ENCODE measurements at places on chromosomes 11 and 22.

- peaks cover 19% of the 10 kb centered on the region for H3K4me1 ChIP-seq
- DNase-seq, result peak; percentile 91
- H3K36me3 ChIP-seq, result no peaks in the 10 kb centered on the region
- H3K27ac ChIP-seq, result peak overlapping the region; percentile 67
- H3K27me3 ChIP-seq, result no peaks in the 10 kb centered on the region
These were observed 19.7 kb upstream of the PDGFB start for GRCh38 chr22:39264349-39265038.

GRCh38 chr11:81421251-81421860 lies 1312.3 kb downstream of the FAM181B start:
- H3K27me3 ChIP-seq, result no peaks in the 10 kb centered on the region
- H3K4me1 ChIP-seq, result no peaks in the 10 kb centered on the region
- H3K36me3 ChIP-seq, result no peaks in the 10 kb centered on the region
- H3K27ac ChIP-seq, result no peak overlapping the region
- no peak for DNase-seq

DNA sequence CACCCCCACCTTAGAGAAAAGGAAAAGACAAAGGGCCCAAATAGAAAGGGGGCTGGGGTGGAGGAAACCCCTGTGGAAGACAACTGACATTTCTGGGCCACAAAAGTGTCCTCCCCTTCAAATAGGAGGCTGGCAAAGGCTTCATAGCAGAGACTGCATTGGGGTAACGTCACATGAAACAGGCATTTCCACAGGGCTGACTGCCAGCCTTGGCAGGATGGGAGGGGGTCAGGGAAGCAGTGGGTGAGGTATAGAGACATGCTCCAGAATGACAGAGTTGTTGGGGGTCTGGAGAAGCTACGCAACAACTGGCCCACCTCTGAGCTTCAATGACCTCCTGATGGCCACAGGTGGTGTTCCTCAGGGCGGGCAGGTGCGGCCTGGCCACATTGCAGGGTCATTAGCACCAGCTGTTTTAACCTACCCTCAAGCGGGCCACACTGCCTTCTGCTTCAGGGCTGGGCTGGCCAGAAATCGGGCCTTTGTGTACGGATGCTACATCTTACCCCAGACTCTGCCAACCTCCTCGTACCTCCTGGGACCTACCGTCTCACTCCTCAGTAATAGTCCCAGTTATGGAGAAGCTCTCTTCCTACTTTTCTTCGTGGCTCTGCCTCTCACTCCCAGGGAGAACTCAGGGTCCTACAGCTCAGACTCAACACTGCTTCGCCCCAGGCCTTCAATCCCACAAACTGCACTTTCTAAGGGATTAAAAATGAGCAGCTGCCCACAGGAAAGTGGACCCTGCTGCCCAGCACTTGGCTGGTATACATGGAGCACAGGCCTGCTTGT lies 160.0 kb upstream of the NCAM1 start:
- no peaks in the 10 kb centered on the region for H3K27me3 ChIP-seq
- DNase-seq, result no peak
- no peaks in the 10 kb centered on the region for H3K36me3 ChIP-seq
- no peak overlapping the region for H3K4me3 ChIP-seq
- no peaks in the 10 kb centered on the region for H3K4me1 ChIP-seq
- no peak overlapping the region for H3K27ac ChIP-seq

DNA sequence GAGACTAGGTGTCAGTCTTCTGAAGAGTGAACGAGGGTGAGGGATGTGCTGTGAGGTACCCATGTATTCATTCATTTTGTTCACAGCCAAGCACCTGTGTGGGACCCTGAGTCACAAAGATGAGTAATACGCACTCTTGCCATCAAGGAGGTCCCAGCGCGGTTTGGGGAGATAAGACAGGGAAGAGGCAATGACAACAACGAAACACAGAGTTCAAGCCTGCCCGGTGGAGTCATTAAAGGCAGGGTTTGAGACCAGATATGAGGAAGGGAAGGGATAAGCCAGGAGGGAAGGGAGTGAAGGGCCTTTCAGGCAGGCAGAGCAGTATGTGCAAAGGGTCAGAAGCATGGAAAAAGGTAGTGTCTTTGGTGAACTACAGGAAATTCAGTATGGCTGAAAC lies 4.6 kb downstream of the DCHS1 start:
- H3K4me1 ChIP-seq, result peaks cover 37% of the 10 kb centered on the region
- no peak overlapping the region for H3K4me3 ChIP-seq
- no peak overlapping the region for H3K27ac ChIP-seq
- no peaks in the 10 kb centered on the region for H3K36me3 ChIP-seq

- peak overlapping the region; percentile 20 for H3K27ac ChIP-seq
- DNase-seq, result no peak
- H3K4me3 ChIP-seq, result no peak overlapping the region
- no peaks in the 10 kb centered on the region for H3K27me3 ChIP-seq
- H3K36me3 ChIP-seq, result no peaks in the 10 kb centered on the region
These were observed 18.1 kb downstream of the CKAP5 start for GRCh38 chr11:46827995-46828394.

GRCh38 chr11:6196396-6196795 lies 2.6 kb upstream of the OR52W1 start:
- H3K36me3 ChIP-seq, result no peaks in the 10 kb centered on the region
- DNase-seq, result no peak
- no peaks in the 10 kb centered on the region for H3K27me3 ChIP-seq
- H3K4me3 ChIP-seq, result no peak overlapping the region
- peaks cover 76% of the 10 kb centered on the region for H3K4me1 ChIP-seq

GRCh38 chr11:119615003-119615881 lies 113.8 kb downstream of the NECTIN1 start:
- peak overlapping the region; percentile 88 for H3K27ac ChIP-seq
- DNase-seq, result peak; percentile 89
- no peaks in the 10 kb centered on the region for H3K27me3 ChIP-seq

DNA sequence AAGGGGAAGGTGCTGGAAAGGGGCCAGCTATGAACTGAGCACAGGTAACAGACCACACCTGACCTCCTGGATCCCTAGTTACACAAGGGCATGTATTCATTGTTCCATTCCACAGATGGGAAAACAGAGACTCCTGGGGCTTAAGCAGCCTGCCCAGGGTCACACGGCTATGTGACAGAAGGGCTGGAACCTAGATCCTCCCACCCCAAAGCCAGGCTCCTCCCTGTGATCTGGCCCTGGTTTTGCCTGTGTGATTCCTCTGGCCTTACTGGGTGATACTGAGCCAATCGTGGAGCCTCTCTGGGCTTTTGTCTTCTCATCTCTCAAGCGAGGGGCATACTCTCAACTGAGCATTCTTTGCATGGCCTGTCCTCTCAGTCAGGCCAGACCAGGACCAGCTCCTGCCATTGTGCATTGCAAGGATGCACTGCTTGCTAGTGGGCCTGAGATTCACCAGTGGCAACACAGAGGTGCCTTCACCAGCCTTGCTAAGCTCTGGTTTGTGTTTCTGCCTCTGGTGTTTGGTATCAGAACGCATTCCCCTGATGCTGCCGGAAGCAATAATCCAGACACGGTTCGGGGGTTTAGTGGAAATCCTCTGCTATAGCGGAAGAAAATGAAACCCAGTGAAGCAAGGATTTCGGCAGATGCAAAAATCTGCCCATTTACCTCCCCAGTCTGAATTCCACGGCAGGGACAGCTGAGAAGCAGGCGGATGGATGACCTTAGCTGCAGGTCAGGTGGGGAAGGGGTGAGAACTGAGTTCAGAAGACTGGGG lies 226.6 kb downstream of the ST3GAL4 start:
- no peaks in the 10 kb centered on the region for H3K27me3 ChIP-seq
- DNase-seq, result no peak
- H3K4me3 ChIP-seq, result no peak overlapping the region
- no peaks in the 10 kb centered on the region for H3K36me3 ChIP-seq
- no peaks in the 10 kb centered on the region for H3K4me1 ChIP-seq
- H3K27ac ChIP-seq, result no peak overlapping the region

Data from CD14-positive monocyte (primary cell).